ENCODE measurements at places on chromosomes 3 and 15. TPM values are rescaled to one million over a fixed set of nuclear protein-coding genes. Genes with fewer than 3 reads are reported as not detected.

DNA sequence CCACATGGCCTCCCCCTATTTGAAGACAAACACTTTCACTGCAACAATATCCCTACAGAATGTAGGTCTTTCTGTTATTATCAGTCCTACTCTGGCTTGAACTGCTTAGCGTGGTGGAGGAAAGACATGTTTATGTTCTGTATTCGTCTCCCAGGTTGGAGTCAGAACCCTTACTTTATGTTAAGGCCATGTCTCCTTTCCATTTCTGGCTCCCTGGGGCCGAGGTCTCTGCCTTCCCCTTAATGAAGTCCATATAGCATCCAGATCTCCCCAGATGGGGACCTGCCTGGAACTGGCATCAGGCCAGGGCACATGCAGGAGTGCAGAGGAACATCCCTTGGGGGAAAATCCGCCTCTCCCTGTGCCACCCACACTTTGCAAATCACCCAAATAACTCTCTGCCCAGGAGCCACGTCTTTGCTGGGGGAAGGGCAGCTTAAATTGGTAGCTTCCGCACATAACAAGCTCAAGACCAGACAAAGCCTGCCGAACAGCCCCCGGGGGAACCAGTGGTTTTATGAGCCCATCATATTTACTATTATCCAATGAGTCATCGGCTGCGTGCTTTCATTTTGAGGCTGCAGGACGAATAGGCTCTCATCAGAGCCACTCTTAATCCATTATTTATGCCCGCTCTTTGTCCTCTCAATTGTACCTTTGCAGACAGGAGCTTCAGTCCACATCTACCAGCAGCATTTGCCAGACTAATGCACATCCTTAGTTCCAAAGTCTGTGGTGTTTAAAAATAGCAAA lies 237.0 kb downstream of the UACA start:
- H3K4me3 ChIP-seq, result no peak overlapping the region
- H3K36me3 ChIP-seq, result no peaks in the 10 kb centered on the region
- no peak for DNase-seq

Gene FGD5
- total RNA-seq, result 0.11 TPM

Gene CRYGS
- 1.7 TPM for total RNA-seq

Gene IL16
- 52.1 TPM for total RNA-seq

Gene PLSCR2
- not detected for total RNA-seq

Gene CHRNA7
- total RNA-seq, result not detected

Gene GP5
- total RNA-seq, result not detected

Gene BRPF1
- 21.3 TPM for total RNA-seq

DNA sequence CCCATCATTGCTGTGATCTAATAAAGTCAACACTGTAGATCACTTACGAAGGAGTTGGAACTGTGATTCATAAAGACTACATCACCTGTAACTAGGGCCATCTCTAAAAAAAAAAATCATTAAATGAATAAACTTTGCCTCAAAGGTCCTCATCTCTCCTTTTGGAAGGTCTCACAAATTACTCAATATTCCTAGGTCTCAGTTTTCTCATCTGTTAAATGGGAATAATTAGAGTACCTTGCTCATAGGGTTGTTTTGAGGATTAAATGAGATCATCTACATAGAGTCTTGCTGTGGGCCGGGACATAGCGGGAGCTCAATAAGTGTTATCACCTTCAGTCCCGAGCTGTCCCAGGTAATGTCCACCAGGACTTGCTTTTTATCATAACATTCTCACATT lies 335.1 kb upstream of the PROK2 start:
- peaks cover 25% of the 10 kb centered on the region for H3K4me1 ChIP-seq
- no peak overlapping the region for H3K27ac ChIP-seq
- DNase-seq, result no peak
- H3K27me3 ChIP-seq, result no peaks in the 10 kb centered on the region
- no peaks in the 10 kb centered on the region for H3K36me3 ChIP-seq

GRCh38 chr15:74793135-74794028 lies 11.5 kb downstream of the CSK start:
- H3K36me3 ChIP-seq, result peaks cover 21% of the 10 kb centered on the region
- H3K27me3 ChIP-seq, result no peaks in the 10 kb centered on the region
- H3K4me1 ChIP-seq, result peaks cover 64% of the 10 kb centered on the region

Gene TMEM62
- 18.3 TPM for total RNA-seq

- H3K27me3 ChIP-seq, result no peaks in the 10 kb centered on the region
- H3K4me1 ChIP-seq, result no peaks in the 10 kb centered on the region
- no peak overlapping the region for H3K27ac ChIP-seq
- DNase-seq, result no peak
- H3K4me3 ChIP-seq, result no peak overlapping the region
These were observed 38.1 kb upstream of the PTX3 start for GRCh38 chr3:157398598-157398997.

- H3K36me3 ChIP-seq, result no peaks in the 10 kb centered on the region
- H3K4me1 ChIP-seq, result peaks cover 11% of the 10 kb centered on the region
- H3K27me3 ChIP-seq, result no peaks in the 10 kb centered on the region
These were observed 18.4 kb downstream of the HDAC11 start for GRCh38 chr3:13498354-13499060.

Gene SNRPA1
- 117 TPM for total RNA-seq

DNA sequence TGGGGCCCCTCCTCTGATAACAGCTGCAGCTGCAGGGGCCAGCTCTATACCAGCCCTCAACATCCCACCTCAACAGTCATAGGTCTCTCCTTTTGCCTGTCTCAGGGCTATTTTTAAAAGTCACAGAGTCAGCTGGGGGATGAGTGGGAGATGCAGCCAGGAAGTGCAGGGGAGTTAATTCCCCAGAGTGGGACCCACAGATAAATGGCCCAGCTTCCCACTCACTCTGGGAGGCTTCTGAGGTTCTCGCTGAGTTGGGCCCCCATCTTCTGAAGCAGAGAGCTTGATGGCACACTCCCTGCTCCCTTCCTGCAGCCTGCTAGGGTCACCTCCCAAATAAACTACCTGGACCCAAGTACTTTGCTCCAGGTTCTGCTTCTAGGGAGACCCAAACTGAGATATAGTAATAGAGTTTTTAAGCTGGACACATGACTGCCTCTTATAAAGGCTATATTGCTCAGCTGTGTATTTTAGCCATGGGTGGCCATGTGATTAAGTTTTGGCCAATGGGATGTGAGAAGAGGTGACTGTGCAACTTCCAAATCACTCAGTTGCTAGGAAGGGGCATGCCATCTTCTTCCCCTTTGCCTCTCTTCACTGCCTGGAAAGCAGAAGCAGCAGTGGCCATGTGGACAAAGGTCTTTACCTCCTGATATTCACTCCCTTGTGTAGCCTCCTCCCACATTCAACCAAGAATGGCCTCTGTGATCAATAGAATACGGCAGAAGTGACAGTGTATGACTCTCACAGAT lies 15.5 kb upstream of the VIPR1 start:
- H3K36me3 ChIP-seq, result no peaks in the 10 kb centered on the region
- H3K4me3 ChIP-seq, result no peak overlapping the region
- DNase-seq, result no peak
- peaks cover 26% of the 10 kb centered on the region for H3K4me1 ChIP-seq

DNA sequence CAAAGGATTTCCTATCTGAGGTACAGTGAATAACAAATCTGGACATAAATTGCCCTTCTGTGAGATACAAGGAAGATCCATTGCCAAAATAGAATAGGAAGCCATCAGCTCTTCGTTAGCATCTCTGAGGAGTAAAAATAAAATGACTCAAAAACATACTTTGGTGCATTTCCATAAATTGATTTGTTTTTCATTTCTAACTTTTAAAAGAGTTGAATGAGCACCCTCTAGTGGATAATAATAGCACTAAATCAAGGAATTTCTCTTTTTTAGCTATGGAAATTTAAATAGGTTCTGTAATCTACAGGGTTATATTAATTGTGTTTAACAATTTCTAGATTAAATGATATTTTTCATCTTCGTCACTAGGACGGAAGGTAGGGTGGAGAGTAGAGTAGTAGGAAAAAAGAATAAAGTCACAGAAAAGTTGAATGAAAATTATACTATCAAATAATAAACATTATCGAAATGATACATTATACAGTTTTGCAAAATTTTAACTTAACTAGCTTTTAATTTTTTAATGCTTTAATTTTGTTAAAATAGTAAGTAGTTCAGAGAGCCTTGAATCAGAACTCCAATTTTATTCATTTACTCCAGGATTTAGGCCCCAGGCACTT lies 6.4 kb downstream of the NSUN3 start:
- DNase-seq, result no peak
- no peaks in the 10 kb centered on the region for H3K36me3 ChIP-seq
- peaks cover 30% of the 10 kb centered on the region for H3K4me1 ChIP-seq
- no peak overlapping the region for H3K4me3 ChIP-seq
- no peaks in the 10 kb centered on the region for H3K27me3 ChIP-seq

- no peaks in the 10 kb centered on the region for H3K4me1 ChIP-seq
- DNase-seq, result no peak
- no peaks in the 10 kb centered on the region for H3K36me3 ChIP-seq
- no peaks in the 10 kb centered on the region for H3K27me3 ChIP-seq
These were observed 177.0 kb downstream of the PDCD6IP start for GRCh38 chr3:33975463-33975862.

- H3K27ac ChIP-seq, result peak within 1 kb of the TSS; percentile 47
- H3K27me3 ChIP-seq, result no peaks in the 10 kb centered on the region
- H3K4me3 ChIP-seq, result peak within 1 kb of the TSS; percentile 77
These were observed at the start of gene SLC49A4 for GRCh38 chr3:122794779-122795673. TSS of gene SLC49A4 (plus strand) at chr3:122795069. CDS start at chr3:122795193, 124 bp downstream.

DNA sequence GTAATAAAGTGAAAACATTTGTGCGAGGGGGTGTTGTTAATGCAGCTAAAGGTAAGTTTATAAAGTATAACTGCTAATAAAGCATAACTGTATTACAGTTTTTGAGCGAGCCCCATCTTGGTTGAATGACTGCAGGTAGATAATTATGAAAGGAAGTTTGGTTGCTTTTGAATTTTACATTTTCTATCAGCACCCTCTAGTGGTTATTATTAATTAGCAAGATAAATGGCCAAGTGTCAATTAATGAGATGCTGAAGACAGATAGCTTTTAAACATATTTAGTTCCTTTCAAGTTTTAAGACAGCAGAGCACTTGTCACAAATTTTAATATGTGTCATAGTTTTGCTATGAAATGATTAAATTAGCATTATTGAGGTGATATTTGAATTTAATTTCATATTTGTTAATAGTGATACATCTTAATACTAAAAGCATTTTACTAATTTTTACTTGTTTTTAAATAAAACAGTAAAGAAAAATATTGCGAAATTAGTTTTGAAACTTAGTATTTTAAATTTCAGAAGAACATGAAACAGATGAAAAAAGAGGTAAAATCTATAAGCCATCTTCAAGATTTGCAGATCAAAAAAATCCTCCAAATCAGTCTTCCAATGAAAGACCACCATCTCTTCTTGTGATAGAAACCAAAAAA lies 15.1 kb downstream of the U2SURP start:
- H3K27ac ChIP-seq, result no peak overlapping the region
- no peaks in the 10 kb centered on the region for H3K4me1 ChIP-seq
- H3K4me3 ChIP-seq, result no peak overlapping the region
- no peaks in the 10 kb centered on the region for H3K27me3 ChIP-seq

GRCh38 chr3:141401095-141401494 lies 32.8 kb downstream of the ZBTB38 start:
- peaks cover 1% of the 10 kb centered on the region for H3K36me3 ChIP-seq
- H3K4me3 ChIP-seq, result peak overlapping the region; percentile 72
- H3K27me3 ChIP-seq, result no peaks in the 10 kb centered on the region
- peak overlapping the region; percentile 92 for H3K27ac ChIP-seq
- peaks cover 27% of the 10 kb centered on the region for H3K4me1 ChIP-seq

Gene TMC3
- not detected for total RNA-seq

DNA sequence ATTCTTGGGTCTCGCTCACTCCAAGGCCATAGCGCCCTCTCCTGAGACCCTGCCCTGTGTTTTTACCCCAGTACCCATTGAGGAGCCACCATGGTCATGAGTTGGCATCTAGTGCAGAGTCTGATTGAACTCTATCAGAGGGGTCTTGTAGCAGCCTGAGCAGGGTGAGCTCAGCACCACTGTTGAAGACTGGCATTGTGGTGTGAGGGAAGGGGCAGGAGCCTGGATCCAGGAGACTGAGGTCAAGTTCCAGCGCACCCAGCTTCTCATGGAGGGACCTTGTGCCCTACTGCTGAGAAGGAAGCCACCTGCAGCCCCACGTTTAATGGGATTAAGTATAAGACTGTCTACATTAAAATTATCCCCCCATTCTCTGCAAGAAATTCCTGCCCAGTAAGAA lies 65.8 kb upstream of the LARS2 start:
- H3K4me3 ChIP-seq, result no peak overlapping the region
- no peaks in the 10 kb centered on the region for H3K4me1 ChIP-seq
- no peak for DNase-seq
- H3K27me3 ChIP-seq, result peaks cover 2% of the 10 kb centered on the region

DNA sequence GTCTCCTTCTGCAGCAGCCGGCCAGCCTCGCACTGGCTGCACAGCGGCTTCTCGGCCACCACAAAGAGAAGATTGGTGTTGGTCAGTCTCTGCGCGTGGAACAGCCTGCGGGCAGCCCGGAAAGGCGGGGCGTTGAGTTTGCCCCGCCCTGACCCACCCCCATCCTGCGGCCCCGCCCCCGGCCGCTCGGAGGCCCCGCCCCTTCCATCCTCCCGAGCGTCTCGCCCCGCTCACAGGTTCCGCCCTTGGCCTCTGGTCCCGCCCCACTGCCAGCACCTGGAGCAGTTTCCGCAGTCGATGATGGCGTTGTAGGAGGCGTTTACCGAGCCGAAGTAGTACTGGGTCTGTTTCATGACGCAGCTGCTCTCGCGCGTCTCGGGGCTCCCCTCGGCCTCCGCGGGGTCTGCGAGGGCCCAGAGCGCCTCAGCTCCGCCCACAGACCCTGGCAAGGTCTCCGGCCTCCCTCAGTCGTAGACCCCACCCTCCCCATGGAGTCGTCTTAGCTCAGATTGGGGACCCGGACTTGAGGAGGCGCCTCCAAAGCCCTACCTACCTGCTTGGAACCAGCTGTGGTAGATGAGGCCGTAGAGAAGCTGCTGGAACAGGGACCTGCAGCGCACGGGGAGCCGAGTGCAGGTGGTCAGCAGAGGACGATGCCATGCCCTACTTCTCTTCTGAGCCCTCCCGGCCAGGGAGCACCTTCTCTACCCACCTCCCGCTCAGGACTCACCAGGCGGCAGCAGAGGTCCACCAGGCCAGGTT lies 5.9 kb upstream of the TMEM115 start:
- no peak overlapping the region for H3K27ac ChIP-seq
- no peak for DNase-seq
- no peaks in the 10 kb centered on the region for H3K27me3 ChIP-seq
- no peaks in the 10 kb centered on the region for H3K36me3 ChIP-seq
- H3K4me3 ChIP-seq, result peak overlapping the region; percentile 70

DNA sequence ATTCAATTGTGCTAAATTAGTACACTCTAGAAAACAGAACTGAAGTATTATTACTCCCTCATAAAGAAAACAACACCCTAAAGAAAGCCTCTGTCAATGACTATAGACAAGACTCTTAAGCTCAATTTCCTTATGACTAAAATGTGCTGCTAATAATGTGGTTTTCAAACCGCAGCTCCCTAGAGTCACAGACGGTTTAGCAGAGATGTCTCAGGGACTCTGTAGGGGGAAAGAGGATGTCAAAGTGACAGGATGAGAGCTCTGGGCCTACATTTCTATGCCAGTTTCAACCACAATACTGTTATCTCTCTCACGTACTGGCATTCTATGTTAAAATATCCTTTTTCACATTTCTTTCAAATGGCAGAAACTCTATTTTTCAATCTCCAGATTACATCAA lies 37.6 kb upstream of the WDR49 start:
- H3K27me3 ChIP-seq, result no peaks in the 10 kb centered on the region
- H3K27ac ChIP-seq, result no peak overlapping the region
- peaks cover 10% of the 10 kb centered on the region for H3K4me1 ChIP-seq

Gene TEX55
- not detected for total RNA-seq

GRCh38 chr3:64174328-64174727 lies 50.9 kb downstream of the PRICKLE2 start:
- no peaks in the 10 kb centered on the region for H3K36me3 ChIP-seq
- no peaks in the 10 kb centered on the region for H3K4me1 ChIP-seq
- H3K4me3 ChIP-seq, result no peak overlapping the region
- H3K27me3 ChIP-seq, result no peaks in the 10 kb centered on the region

All from GM12878 (cell line).